ENCODE measurements at places on chromosomes 6 and 20.
A peak's percentile ranks its signal among the peaks of the same experiment; 100 is the strongest.

DNA sequence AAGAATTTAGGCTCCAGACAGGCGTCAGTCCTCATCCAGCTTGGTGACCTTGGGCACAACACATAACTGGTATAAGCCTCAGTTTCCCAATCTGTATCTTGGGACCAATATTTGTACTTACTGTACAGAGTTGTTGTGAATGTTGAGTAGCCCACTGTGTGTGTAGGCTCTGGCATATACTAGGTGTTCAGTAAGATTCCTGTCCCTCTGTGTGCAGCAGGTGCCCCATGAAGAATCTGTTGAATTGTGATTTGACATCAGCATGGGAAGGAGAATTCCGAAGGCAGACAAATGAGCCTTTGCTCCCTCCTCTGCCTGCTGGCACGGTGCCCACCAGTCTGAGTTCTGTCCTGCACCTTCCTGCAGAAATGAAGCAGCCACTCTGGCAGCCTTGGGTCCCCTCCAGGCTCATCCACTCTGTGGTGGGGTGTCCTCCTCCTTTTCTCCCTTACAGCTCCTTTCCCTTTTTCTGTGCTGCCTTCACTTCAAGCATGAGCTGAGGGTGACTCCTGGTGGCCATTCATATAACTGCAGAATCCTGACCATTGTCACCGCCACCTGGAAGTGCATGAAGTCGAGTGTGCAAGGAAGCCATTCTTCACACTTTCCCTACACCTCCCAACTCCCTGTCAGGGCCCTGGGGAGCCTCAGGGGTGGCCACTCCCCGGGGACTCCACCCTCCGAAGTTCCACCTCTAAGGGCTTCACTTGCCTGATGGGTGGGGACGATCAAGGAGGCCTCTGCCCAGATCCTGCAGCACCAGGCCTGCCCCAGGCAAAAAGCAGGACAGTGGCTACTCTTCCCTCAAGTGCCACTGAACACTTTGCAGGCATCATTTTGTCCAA, 48.2 kb downstream of the MRPL14 start:
- peak; percentile 74 for DNase-seq

GRCh38 chr20:49326026-49326425, 48.2 kb upstream of the ZNFX1 start:
- no peak for DNase-seq

DNA sequence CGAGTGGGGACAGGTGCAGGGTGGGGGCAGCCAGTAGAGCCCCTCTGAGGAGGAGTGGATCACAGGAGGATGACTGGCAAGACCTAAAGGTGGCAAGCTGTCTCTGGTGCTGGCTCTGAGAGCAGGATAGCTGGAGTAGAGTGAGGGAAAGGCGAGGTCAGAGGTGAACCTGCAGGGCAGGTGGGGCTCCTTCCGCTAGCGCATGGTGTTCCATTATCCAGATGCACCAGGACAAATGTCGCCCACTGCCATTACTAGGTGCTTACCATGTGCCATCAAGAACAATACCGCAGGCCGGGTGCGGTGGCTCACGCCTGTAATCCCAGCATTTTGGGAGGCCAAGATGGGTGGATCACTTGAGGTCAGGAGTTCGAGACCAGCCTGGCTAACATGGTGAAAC, 18.3 kb upstream of the FAM110A start:
- no peak for DNase-seq

- DNase-seq = no peak
Observed at GRCh38 chr20:24753130-24753529, 195.9 kb upstream of the CST7 start.

DNA sequence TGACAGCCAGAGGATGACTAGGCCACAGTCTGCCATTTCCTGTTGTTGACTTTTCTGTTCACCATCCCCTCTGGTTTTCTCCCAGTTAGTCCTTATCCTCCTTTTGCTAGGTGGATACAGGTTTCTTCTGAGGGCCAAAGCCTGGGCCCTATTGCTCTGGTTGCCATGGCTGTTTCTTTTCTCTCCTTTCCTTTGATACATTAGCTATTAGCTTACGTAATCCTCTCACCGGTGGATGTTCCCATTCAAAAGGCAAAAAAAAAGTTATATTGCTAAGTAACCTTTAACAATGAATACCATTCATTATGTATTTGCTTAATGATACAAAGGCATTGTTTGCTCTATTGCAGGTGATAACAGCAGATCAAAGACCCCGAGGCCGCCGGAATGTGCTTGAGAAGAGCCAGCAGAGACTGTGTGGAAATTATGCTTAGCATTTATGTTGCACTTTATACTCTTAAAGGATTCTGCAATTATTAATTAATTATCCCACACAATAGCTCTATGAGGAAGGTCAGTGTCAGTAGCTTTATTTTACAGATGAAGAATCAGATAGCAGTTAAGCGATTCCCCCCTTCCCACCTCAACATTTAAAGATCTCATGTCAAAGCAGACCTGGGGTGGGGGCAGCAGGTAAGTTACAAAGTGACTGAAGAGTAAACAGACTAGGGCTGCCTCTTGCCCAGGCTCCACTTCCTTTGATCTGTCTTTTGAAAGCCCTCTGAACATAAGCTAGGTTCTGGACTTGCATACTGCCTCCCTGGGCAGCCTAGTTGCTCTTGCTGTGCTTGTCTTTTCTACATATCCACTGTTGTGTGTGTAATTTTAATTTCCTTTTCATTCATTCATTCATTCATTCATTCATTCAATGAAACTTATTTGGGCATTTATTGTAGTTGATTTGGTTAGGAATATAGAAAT, 14.5 kb upstream of the TFB1M start:
- no peak for DNase-seq

- no peak for DNase-seq
Observed at GRCh38 chr6:19691465-19692167, 145.6 kb upstream of the ID4 start.

GRCh38 chr6:36976509-36976908, 9.5 kb downstream of the MTCH1 start:
- DNase-seq = no peak

DNA sequence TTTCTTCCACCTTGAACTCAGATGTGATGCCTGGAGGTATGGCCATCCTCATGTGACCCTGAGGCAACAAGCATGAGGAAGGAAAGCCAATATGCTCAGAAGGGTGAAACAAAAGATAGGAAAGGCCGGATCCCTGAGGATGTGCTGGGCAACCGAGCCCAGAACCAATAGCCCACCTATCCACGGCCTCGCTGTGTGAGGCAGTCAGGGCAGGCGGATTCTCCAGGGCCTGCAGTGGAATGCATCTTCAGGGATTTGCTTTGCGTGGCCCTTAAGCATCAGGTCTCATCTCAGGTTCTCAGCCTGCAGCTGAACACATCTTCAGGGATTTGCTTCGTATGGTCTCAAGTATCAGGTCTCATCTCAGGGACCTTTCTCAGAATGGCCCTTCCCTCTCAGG, 139.8 kb downstream of the ANKRD60 start:
- no peak for DNase-seq

DNA sequence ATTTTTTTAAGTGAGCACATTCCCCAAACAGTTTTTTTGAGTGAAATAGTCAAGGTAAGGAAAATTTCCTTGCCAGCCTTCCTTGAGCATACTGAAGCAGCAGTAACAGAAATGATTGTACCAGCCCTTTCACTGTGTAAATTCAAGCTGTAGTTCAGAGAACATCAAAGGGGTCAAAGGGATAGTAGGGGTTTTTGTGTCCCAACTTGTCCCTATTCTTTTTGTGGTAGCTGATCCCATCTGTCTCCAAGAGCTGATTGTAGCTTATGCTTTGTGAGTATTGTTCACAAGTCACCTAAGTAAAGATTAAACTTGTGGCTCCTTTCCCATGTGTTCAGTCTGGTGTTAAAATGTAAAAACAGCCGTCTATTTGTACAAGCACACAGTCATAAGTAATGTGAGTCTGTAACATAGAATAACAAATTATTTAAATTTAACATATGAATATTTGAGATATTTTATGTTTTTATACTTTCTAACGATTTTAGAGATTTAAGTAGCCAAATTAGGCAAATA, 185.0 kb downstream of the CENPW start:
- no peak for DNase-seq

DNA sequence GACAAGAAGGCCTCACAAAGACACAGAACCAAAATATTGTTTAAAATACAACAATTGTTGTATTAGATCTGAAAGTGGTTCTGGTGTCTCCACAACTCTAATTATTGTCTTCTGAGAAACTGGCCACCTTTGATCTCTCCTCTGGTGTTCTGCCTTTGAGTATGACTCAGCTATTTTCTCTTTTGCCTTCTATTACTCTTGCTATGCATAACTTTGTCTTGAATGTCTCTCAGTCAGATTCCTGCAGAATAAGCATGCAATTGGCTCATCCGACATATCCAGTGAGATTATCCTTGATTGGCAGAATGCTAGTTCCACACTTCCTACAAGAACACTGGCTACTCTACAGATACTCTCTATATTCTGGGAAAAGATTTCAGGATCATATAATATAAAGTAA, 14.3 kb upstream of the EPM2A start:
- DNase-seq = no peak

DNA sequence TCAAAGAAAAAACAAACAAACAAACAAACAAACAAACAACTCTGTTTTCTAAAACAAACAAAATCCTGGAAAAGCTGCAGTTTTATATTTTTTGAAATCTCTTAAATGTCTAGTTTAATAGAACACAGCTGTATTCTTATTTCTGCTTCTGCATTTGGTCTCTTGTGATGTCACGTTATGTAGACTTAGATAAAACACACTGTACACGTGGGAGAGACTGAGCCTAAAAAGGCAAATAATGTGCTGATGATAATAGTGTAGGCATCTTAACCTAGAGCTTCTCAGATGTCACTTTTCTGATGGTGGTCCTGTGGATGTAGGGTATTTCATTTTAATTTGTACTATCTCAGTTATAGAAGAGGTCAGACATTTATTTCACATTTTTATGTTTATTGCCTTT, 261.7 kb downstream of the UTRN start:
- no peak for DNase-seq
